Stomach (tissue), 19 donors: ENCODE measurements at places on chromosomes 7 and 10. TPM values are rescaled to one million over a fixed set of nuclear protein-coding genes. Genes with fewer than 3 reads are reported as not detected.

- H3K4me3 ChIP-seq = no peak overlapping the region
- H3K36me3 ChIP-seq = peaks cover 12% of the 10 kb centered on the region
- peak overlapping the region; percentile 46 for H3K27ac ChIP-seq
- no peaks in the 10 kb centered on the region for H3K27me3 ChIP-seq
Measured at GRCh38 chr7:151339651-151340382, 1.8 kb upstream of the NUB1 start.

DNA sequence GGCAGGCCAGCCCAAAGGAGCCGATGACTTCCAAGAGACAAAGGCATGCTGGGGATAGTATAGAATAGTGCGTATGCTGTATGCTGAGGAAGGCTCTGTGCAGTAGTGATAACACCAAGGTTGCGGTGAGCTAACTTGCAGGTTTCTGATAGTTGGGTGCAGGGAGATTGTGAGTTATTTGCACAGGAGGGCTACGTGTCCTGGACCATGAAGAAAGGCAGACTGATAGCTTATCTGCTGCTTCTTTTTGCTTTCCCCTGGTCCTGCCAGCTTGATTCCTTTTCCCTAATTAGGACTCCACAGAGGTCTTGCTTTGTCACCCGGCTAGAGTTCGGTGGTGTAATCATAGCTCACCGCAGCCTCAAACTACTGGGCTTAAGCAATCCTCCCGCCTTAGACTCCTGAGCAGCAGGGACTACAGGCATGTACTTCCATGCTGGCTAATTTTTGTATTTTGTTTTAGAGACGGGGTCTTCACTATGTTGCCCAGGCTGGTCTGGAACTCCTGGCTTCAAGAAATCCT, 43.9 kb upstream of the ARHGAP12 start:
- no peak overlapping the region for H3K27ac ChIP-seq
- DNase-seq = peak; percentile 8
- H3K36me3 ChIP-seq = no peaks in the 10 kb centered on the region
- H3K27me3 ChIP-seq = no peaks in the 10 kb centered on the region
- no peaks in the 10 kb centered on the region for H3K4me1 ChIP-seq
- H3K4me3 ChIP-seq = no peak overlapping the region

- peaks cover 8% of the 10 kb centered on the region for H3K4me1 ChIP-seq
- H3K27me3 ChIP-seq = no peaks in the 10 kb centered on the region
- H3K27ac ChIP-seq = no peak overlapping the region
- no peak overlapping the region for H3K4me3 ChIP-seq
Measured at GRCh38 chr10:79463578-79464496, 18.4 kb upstream of the ZCCHC24 start.

GRCh38 chr10:97336006-97336405, 1.5 kb upstream of the FRAT2 start:
- H3K27ac ChIP-seq = peak overlapping the region; percentile 65
- H3K4me3 ChIP-seq = no peak overlapping the region
- DNase-seq = no peak
- H3K4me1 ChIP-seq = peaks cover 54% of the 10 kb centered on the region

- H3K27ac ChIP-seq = no peak overlapping the region
- peaks cover 32% of the 10 kb centered on the region for H3K4me1 ChIP-seq
- no peak for DNase-seq
- H3K36me3 ChIP-seq = no peaks in the 10 kb centered on the region
Measured at GRCh38 chr7:77202481-77202976, 2.9 kb upstream of the FGL2 start.

The PALS2 gene
- total RNA-seq = 8.9 TPM

The SNCG gene
- total RNA-seq = 3.8 TPM

The CYP26C1 gene
- not detected for total RNA-seq
